ENCODE measurements at places on chromosomes 3 and 15. TPM values are rescaled to one million over a fixed set of nuclear protein-coding genes. Genes with fewer than 3 reads are reported as not detected.

DNA sequence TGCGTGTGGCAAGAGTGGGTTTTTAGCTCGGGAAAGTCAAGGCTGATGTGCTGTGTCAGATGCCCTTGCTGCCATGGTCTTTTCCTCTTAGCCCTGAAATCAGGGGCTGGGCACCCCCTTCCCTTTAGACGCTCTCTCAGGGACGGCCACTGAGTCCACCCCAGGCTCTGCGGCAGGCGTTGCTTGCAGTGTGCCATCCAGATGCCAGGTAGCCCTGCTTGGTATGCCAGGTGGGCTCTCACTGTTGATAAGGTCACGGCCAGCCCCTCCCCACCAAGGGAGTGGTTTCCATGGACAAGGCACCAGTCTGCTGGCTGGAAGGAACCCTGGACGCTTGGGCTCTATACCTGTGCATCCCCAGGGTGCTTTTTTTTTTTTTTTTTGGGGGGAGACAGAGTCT lies 24.6 kb downstream of the FGD5 start:
- no peak for DNase-seq
- H3K27me3 ChIP-seq: peaks cover 31% of the 10 kb centered on the region
- H3K27ac ChIP-seq: no peak overlapping the region
- peaks cover 13% of the 10 kb centered on the region for H3K4me1 ChIP-seq

GRCh38 chr3:156445117-156446090 lies 109.5 kb downstream of the SSR3 start:
- no peak overlapping the region for H3K27ac ChIP-seq
- no peak for DNase-seq
- H3K4me3 ChIP-seq: no peak overlapping the region
- H3K36me3 ChIP-seq: no peaks in the 10 kb centered on the region
- H3K27me3 ChIP-seq: peaks cover 47% of the 10 kb centered on the region
- H3K4me1 ChIP-seq: no peaks in the 10 kb centered on the region

The LEKR1 gene
- 0.47 TPM for total RNA-seq

DNA sequence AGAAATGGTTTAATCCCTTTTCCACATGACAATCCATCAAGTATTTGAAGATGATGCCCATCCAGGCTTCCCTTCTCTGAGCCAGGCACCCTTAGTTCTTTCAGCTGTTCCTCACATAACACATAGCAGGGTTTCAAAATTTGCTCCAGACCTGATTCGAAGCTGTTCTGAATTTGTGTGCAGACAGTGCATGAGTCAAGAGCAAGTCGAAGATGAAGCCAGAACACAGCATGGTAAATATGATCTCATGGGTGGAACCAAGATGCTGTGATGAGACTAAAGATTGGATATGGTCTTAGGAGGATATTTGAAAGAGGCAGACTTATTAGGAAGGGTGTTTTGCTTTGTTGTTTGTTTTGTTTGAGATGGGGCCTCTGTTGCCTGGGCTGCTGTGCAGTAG lies 32.6 kb upstream of the PDE8A start:
- peaks cover 2% of the 10 kb centered on the region for H3K27me3 ChIP-seq
- no peaks in the 10 kb centered on the region for H3K4me1 ChIP-seq
- DNase-seq: no peak
- H3K36me3 ChIP-seq: no peaks in the 10 kb centered on the region
- no peak overlapping the region for H3K4me3 ChIP-seq

The CALML4 gene
- total RNA-seq: 13.5 TPM

DNA sequence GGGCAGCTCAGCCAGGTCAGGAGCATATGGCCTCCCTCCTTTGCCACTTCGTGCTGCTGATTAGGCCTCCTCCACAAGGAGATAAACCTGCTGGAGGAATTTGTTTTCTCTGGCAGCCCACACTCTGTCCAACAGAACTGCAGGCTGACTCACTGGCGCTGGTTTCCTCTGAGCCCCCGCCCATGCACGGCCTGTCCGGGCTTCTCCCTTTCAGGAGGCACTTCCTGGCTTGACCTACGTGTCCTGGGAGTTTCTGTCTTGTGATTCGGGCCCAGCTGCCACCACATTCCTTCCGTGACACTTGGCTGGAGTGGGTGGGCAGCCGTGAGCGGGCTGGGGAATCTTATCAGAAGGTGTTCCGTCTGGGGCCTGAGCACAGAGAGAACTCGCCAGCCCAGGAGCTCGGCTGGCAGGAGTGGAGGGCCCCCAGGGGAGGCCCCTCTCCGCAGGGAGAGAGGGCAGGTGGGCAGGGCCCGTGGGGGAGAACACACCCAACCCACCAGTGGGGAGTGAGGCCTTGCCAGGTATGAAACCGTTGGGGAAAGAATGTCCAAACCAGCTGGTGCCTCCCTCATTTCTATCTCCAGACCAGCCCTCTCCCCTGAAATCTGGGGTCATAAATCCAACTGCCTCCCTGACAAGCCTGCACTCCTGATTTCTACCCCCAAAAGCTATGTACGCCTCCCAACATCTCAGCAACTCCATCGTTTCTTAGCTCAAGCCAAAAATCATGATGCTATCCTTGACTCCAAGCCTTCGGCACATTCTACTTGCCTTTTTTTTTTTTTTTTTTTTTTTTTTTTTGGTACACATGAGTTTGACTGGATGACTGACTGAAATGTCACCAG lies 110.6 kb upstream of the MEF2A start:
- no peak overlapping the region for H3K4me3 ChIP-seq
- H3K27me3 ChIP-seq: peaks cover 5% of the 10 kb centered on the region
- H3K4me1 ChIP-seq: peaks cover 30% of the 10 kb centered on the region
- H3K36me3 ChIP-seq: no peaks in the 10 kb centered on the region
- no peak overlapping the region for H3K27ac ChIP-seq

The ITIH3 gene
- total RNA-seq: not detected

The CHRD gene
- total RNA-seq: not detected

DNA sequence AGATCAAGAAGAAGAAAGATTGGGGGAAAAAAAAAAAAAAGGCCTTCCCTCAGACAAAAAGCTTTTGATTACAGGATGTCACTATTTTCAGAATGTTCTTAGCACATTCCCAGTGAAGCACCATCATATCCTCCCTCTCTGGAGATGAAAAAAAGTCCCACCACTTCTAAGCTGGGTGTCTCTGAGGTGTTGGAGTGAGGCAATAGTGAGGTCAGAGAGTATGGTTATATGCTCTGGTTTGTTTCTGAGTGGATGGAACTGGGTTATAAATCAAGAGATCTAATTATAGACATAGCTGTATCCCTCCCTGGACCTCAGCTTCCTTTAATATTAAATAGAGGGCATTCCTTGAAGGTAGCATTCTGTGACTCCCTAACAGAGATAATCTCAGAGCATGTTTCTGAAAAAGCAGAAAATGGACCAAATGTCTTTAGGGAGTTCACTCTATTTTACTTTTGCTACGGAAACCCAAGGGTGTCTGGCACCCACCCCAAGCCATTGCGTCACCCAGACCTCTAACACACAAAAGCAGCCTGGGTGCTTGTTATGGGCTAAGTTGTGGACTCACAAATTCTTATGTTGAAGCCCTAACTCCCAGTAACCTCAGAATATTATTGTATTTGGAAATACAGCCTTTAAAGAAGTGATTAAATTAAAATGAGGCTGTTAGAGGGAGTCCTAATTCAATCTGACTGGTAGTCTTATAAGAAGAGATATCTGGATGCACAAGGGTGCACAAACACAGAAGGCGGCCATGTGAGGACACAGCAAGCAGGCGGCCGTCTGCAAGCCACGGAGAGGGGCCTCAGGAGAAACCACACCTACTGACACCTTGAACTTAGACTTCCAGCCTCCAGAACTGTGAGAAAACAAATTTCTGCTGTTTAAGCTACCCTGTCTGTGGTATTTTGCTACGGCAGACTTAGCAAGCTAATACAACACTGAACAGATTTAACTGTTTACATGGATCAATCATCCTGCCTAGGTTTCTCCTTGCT lies 81.5 kb downstream of the MB21D2 start:
- peaks cover 26% of the 10 kb centered on the region for H3K4me1 ChIP-seq
- no peak overlapping the region for H3K4me3 ChIP-seq
- DNase-seq: no peak
- H3K27me3 ChIP-seq: peaks cover 4% of the 10 kb centered on the region

The GPR160 gene
- total RNA-seq: 6.1 TPM
